ENCODE measurements at places on chromosomes 3 and 15.

DNA sequence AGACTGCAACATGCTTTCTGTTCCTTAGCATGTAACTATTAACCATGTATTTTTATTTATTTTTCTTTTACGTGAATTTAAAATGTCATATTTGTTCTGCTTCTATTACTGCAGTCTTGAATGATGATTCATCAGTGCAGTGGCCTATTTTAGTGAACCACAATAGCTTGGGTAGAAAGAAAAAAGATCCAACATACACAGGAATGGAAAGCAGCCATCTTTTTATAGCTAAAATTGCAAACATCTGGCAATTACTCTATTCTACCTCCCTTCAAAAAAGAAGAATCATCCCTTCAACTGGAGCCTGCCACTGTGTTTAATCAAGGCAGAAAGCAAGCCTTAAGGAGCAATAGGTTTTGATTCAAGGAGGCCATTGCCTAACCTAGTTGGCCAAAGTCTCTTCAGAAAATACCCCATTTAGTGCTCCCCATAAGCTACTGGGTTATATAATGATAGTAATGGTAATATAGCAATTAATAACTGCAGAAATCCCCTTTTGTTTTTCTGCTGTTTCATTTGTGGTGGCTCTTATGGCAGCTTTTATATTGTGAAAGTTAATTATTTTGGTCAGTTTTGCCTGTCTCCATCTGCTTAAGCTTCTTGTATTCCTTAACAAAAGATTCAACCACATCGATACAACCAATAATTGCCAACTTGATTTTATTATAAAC lies 267.3 kb downstream of the LPP start:
- no peak for DNase-seq

- DNase-seq, result no peak
Observed at GRCh38 chr15:43880406-43881194, 53.8 kb downstream of the WDR76 start.

DNA sequence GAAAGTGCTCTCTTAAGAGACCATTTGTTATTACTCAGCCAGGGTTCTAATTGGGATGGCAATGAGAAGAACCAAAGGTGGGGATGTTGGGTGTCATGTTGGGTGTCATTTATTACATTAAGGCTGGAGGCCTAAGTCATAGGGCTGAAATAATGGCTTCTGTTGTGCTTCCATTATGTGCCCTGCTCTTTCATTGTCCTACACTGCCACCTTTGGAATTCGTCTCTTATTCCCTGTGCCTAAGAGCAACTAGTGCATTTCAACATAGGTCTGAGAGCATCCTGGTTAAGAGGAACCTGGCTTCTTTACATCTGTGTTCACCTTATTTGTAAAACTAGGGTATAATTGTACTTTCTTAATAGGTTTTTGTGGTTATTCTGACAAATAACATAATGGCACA lies 32.2 kb downstream of the RIOX2 start:
- no peak for DNase-seq

DNA sequence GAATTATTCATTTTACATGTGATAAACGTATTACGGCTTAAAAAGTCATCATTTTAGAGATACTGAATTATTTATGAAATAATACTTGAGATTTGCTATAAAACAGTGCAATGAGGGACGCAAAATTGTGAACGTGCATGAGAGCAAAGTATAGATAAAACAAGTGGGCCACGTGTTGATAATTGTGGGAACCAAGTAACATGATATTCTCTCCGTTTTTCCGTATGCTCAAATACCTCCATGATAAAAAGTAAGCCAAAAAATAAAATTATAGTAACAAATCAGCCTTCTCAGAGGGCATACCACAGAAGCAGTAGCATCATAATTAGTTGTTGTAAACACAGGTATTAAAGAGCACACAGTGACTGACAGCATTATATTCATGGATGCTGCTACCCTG lies 42.6 kb downstream of the SFMBT1 start:
- DNase-seq, result no peak

Measured in D341Med (cell line).